ENCODE measurements at places on chromosomes 7 and 10. TPM values are rescaled to one million over a fixed set of nuclear protein-coding genes. Genes with fewer than 3 reads are reported as not detected.

ANK3 gene
- total RNA-seq: 239 TPM

ELFN1 gene
- total RNA-seq: under 0.01 TPM

HMX3 gene
- not detected for total RNA-seq

OPN1SW gene
- total RNA-seq: not detected

C7orf57 gene
- 0.39 TPM for total RNA-seq

MOGAT3 gene
- not detected for total RNA-seq

CARD11 gene
- 3.7 TPM for total RNA-seq

KCNH2 gene
- total RNA-seq: under 0.01 TPM

CDHR1 gene
- total RNA-seq: not detected

PRF1 gene
- total RNA-seq: not detected

TMEM139 gene
- 1.7 TPM for total RNA-seq

DIP2C gene
- 18.8 TPM for total RNA-seq

RADIL gene
- not detected for total RNA-seq

RNF32 gene
- total RNA-seq: 0.54 TPM

LRIT1 gene
- total RNA-seq: not detected

EIF3B gene
- 138 TPM for total RNA-seq

LIPN gene
- not detected for total RNA-seq

TEX47 gene
- not detected for total RNA-seq

COL17A1 gene
- total RNA-seq: 1,169 TPM

CACNA2D1 gene
- total RNA-seq: under 0.01 TPM

HOXA7 gene
- not detected for total RNA-seq

HK1 gene
- 115 TPM for total RNA-seq

TRA2A gene
- total RNA-seq: 48.6 TPM

ASZ1 gene
- total RNA-seq: not detected

DRGX gene
- total RNA-seq: not detected

ITIH5 gene
- total RNA-seq: 4.2 TPM

TAS2R38 gene
- not detected for total RNA-seq

PRSS37 gene
- not detected for total RNA-seq

LRGUK gene
- 0.33 TPM for total RNA-seq

EFCAB10 gene
- 0.39 TPM for total RNA-seq

SLC16A9 gene
- total RNA-seq: not detected

GNAT3 gene
- total RNA-seq: 0.22 TPM

SLC13A1 gene
- total RNA-seq: not detected

SPDYE1 gene
- total RNA-seq: not detected

STEAP1B gene
- total RNA-seq: not detected

UCN3 gene
- total RNA-seq: not detected

HABP2 gene
- not detected for total RNA-seq

NPSR1 gene
- total RNA-seq: not detected

ANKRD22 gene
- total RNA-seq: not detected

CDH23 gene
- 31.4 TPM for total RNA-seq

IFIT2 gene
- total RNA-seq: 5.2 TPM

CADPS2 gene
- total RNA-seq: 70.1 TPM

JCAD gene
- 43.5 TPM for total RNA-seq

SOSTDC1 gene
- total RNA-seq: not detected

All from placental epithelial cell (primary cell).